Breast epithelium (tissue), 4 donors: ENCODE measurements at places on chromosomes 2 and 18. TPM values are rescaled to one million over a fixed set of nuclear protein-coding genes. Genes with fewer than 3 reads are reported as not detected.

Gene CHRND
- not detected for total RNA-seq

Gene EGR4
- not detected for total RNA-seq

Gene CMPK2
- total RNA-seq: 4.2 TPM

Gene C2orf66
- 1.2 TPM for total RNA-seq

Gene MAPRE3
- 19.9 TPM for total RNA-seq

Gene NOL4
- not detected for total RNA-seq

Gene CSRNP3
- total RNA-seq: 2.0 TPM

Gene CDH19
- 12.9 TPM for total RNA-seq

Gene LONRF2
- total RNA-seq: 19.9 TPM

Gene ATP6V1B1
- 4.6 TPM for total RNA-seq

Gene FAM98A
- 31.8 TPM for total RNA-seq

Gene ZBTB14
- total RNA-seq: 9.2 TPM

Gene ATP8B1
- 5.1 TPM for total RNA-seq

DNA sequence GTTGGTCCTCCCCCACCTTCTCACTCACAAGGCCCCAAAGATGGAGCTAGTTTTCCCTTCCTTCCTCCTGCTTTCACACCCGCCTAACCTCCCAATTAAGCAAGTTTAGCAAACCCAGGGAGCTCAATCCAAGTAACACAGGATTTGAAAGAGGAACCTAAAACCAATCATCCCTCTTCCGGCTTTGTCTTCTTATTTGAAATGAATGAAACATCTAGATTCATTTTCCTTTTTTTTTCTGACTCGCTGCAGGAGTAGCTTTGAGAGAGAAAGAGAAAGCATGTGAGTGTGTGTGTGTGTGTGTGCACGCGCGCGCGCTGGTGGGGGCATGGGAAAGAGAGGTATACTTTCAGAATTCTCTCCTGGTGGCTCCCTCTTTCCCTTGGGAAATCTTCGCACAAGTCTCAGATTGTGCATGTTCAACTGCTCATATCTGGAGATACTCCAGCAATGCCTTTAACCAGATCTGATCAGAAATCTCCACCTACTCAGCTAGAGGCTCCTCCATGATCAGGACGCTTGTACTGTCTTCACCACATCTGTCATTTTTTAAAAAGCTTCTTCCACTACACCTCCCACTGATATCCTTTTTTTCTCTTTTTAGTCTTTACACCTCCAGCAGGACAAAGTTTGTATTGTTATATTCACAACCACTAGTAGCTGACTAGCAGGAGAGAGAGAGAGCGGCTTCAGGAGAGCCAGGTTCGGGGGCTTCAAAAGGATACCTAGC lies 1.7 kb downstream of the SLC8A1 start:
- DNase-seq: no peak

GRCh38 chr2:241858206-241859016 lies at the start of gene PDCD1:
Gene PDCD1, minus strand, starts transcription at chr2:241858894. Its CDS starts 56 bp downstream, at chr2:241858838.
- DNase-seq: no peak

DNA sequence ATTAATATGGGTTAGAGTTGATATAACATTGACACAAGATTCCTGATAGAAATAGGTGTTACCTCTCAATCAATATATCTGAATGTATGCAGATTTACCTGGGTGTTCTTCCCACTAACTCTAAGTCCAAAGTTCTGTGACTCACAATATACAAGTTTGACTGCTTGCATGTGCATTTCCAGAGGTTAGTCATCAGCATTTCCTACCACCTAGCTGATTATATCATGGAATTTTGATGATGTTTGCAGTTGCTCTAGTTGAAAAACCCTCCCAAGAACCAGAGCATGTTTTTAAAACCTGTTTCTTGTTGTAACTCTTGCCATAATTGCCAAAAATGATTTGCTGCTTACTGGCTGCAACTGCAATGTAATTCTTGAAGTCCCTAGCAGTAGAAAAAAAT lies 15.0 kb upstream of the DSG1 start:
- DNase-seq: no peak

DNA sequence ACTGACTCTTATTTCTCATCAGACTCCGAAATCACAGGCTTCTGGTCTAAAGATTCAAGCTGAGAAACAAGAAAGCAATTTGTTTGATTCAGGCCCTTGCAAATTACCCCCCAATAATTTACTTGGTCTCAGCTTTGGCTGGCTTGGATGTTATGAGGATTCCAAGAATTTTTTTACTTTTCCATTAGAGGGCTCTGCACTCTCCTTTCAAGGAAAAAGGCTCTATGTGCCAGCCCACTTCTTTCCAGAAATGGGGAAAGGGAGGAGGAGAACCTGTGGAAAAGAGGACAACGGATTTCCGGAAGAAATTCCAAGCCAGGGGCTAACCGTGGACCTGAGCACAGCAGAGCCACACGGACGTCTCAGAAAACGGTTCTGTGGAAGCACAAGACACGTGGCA lies 44.4 kb downstream of the BCL11A start:
- DNase-seq: no peak

GRCh38 chr2:61905372-61906185 lies at the start of gene COMMD1:
Gene COMMD1, plus strand, starts transcription at chr2:61905674. Its CDS starts 5 bp downstream, at chr2:61905679.
- DNase-seq: peak; percentile 59

- DNase-seq: no peak
Measured at GRCh38 chr2:66679442-66679841, 244.5 kb downstream of the MEIS1 start.

DNA sequence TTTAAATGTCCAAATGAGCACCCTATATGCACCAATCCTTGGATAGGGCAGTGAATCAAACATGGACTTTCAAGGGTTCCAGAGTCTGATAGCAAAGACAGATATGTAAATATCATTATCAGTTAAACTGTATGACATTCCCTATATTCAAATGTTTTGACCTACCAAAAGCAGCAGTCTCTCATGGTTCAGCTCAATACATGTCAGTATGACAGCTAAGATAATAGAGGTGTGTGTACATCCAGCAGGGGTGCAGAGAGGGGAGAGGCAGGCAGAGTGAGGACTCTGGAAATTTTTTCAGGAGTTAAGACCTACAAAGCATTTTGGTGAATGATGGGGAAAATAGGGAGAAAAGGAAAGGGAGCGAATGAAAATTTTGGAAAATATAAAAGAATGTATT lies 106.3 kb downstream of the MYO3B start:
- no peak for DNase-seq

GRCh38 chr2:196376984-196377877 lies 205.9 kb upstream of the STK17B start:
- DNase-seq: no peak

GRCh38 chr2:1816414-1816911 lies 72.1 kb upstream of the PXDN start:
- DNase-seq: no peak

GRCh38 chr2:59703796-59704195 lies 849.7 kb downstream of the BCL11A start:
- DNase-seq: no peak

GRCh38 chr18:51660188-51660715 lies 462.8 kb upstream of the MEX3C start:
- DNase-seq: no peak

DNA sequence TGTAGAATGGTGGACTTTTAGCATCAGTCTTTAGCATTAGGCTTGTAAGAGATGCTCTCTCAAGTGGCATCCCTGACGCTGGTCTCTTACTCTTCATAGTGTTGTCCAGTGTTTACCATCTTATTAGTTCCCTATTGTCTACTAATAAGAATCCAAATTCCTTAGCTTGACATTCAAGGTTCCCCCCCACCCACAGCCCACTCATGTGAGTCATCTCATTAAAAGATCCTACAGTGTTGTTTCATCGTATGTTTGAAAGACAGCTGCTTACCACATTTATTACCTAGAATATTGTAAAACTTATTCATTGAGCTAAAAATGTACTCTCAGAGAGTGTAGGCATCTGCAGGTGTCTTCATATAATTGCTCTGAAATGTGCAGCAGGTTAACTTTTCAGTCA lies 28.5 kb downstream of the EIF5B start:
- DNase-seq: no peak

- no peak for DNase-seq
Measured at GRCh38 chr18:8307960-8308359, 301.3 kb upstream of the RAB12 start.

DNA sequence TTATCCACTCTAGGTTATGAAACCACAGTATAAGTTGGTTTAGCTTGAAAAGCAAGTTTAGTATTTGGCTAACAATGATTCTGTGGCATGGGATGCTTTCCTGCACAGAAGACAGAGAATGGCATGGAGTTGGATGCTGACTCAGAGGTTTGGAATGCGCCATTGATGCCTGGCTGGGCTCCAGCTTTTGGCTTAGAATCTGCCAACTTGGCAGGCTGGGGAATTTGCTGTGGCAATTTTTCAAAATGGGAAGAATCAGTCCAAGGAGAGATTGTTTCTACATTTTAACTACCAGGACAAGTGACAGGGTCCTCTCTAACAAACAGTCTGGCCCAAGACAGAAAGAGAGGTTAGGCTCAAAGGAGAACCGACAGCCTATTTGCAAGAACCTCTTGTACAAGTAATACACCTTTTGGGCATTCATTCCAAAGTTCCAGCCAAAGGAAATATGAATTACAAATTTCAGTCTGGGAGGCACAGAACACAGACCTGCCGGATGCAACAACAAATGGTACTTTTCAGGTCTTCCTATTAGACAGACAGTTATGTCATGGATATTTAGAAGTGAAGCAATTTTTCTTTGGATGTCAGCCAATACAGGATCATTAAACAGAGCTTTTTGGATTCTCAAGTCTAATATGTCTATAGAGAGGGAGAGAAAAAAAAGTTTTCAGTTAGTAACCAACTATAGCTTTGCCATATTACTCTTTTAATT lies 1027.7 kb downstream of the TMEM182 start:
- DNase-seq: peak; percentile 55

DNA sequence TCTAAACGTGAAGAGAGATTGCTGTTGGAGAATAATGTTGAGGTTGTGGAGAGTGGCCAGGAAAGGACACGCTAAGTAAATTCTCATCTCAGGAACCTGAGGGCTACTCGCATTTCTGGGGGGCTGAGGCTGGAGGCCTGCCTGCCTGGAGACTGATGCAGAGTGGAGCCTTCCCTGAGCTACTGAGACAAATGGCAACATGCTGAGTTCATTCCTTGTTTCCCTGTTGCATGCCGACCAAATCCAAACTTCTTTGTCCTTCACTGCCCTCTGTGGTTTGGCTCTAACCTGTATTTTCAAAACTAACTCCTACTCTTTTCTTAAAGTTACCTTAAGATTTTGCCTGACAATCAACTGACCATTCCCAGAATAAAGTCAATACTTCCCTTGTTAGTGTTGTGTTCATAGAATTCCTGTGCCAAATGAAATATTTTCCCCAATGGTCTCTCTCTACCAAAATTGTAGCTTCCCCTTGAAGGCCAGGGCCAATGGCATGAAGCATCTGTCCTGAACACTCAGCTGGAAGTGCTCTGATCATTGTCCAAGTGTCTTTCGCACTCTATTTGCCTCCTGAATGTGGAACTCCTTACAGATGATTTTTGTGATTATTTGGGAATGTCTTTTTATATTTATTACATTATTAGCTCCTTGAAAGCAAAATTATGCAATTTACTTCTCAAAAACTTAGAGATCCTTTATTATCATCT lies 1085.6 kb downstream of the SOCS6 start:
- no peak for DNase-seq

GRCh38 chr2:46066116-46066515 lies 231.1 kb upstream of the EPAS1 start:
- no peak for DNase-seq

DNA sequence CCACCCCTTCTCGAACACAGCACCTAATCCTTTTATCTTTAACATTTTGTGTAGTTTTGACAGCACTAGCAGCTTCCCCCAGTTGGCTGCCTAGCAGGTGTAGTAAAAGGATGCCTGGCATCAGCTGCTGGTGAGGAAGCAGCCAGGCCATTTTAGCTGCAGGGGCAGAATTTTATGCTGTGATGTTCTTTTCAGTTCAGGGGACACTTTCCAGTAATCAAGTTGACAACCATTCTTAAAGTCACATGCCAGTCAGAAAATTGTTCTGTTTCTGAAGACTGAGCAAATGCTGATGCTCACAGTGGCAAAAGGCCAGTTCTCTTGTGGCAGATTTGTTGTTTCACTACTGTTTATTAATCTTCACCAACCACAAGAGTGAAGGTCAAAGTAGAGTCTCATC lies 570.8 kb downstream of the CCDC85A start:
- DNase-seq: no peak

- DNase-seq: no peak
Measured at GRCh38 chr2:164589522-164589921, 31.8 kb downstream of the GRB14 start.

DNA sequence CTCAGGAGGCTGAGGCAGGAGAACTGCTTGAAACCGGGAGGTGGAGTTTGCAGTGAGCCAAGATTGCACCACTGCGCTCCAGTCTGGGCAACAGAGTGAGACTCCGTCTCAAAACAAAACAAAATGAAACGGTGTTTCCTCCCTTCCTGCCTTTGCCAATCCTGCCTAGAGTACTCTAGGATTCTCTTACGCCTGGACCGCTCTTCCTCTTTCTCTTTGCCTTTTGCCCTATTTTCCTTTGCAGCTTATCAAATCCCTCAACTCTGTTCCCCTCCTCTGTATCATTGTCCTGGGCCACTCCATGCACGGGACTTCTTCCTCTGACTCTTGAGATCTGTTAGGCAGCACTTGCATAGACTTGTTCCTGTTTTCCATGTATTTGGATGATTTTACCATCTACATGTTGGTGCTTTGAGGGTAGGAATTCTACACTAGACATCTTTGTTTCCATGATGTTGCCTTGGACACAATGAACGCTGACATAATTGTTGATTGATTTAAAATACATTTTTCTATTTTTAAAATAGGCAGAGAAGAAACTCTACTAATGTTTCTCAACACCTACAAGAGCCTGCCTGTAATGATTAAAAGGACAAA lies 24.8 kb upstream of the ACYP2 start:
- DNase-seq: no peak

DNA sequence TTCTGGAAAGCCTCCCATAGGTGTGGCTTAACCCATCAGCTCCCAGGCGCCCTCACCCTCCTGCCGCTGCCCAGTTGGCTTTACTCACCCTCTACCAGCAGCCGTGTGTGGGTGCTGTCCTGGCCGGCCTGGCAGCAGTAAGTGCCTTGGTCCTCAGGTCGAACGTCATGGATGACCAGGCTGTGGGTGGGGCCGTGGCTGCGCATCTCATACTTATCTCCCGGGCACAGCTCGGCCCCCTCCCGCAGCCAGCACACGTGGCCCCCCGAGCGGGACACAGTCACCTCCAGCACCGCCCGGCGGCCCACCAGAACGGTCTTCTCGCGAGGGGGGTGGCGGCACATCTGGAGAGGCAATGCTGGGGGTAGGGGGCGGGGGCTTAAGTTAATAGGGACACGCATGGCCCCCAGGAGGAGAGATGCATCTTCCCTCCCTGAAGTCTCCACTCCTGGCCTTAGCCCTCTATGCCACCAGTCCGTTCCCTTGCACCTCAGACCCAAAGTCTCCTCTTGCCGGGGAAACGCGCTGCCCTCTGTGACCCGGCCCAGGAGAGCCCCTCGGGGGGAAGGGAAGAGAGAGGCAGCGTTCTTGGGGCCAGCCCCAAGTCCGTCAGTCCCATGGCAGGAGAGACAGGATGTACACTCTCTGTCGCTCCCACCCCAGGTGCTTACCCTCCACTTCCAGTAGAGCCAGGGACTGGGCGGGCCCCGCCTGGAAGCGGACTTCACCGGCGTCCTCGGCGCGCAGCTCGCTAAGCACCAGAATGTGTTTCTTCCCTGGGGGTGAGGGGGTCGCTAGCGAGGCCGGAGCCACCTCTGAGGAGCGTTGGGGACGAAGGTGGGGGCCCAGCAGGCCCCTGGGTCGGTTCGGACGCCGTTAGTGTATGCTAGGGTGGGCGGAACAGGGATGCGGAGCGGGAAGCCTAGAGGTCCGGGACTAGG lies 7.9 kb downstream of the TMEM198 start:
- no peak for DNase-seq
